ENCODE measurements at places on chromosomes 1 and 21. TPM values are rescaled to one million over a fixed set of nuclear protein-coding genes. Genes with fewer than 3 reads are reported as not detected.

The CFAP45 gene
- 0.14 TPM for total RNA-seq

The DRAXIN gene
- 0.07 TPM for total RNA-seq

The F13B gene
- not detected for total RNA-seq

The GPX7 gene
- 29.5 TPM for total RNA-seq

The MSH4 gene
- 0.17 TPM for total RNA-seq

All from adrenal gland (tissue), 19 donors.